Stimulated activated CD8-positive, alpha-beta memory T cell treated with anti-CD3 and anti-CD28 coated beads, Interleukin-7, amount 100 ng/mL, for 4 hours (primary cell): ENCODE measurements at places on chromosomes 5 and 9.

DNA sequence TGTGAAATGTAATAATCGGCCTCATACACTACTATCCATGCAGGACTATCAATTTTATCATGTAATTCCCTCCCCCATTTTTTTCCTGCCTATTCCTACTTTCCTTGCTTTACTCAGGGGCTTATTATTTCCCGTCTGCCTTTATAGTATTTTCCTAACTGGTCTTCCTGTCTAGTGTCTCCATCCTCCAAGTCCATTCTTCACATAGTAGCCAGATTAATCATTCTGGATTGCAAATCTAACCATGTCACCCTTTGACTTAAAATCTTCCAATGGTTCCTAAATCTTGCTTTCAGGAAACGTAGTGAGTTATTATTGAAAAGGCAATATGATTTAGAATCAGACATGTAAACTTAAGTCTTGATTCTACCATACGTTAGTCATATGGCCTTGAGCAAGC is 307.4 kb upstream of the HAPLN1 start:
- no peak for DNase-seq

DNA sequence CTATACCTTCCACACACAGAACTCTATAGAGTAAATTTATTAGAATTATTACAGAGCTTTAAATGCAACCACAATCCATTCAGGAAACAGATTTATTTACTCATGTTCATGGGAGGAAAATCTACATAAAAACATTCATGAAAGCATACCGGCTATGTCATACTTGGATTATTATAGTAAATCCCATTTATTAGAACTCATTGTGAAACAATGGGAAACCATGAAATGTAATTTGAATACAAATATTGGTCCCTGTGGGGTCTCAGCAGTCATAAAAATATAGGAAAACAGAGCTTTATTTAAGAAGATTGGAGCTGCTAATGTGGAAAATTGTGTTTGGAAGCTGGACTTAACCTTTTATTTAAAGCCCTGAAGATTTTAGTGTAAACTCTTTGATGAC is 80.7 kb downstream of the HAPLN1 start:
- DNase-seq: no peak

DNA sequence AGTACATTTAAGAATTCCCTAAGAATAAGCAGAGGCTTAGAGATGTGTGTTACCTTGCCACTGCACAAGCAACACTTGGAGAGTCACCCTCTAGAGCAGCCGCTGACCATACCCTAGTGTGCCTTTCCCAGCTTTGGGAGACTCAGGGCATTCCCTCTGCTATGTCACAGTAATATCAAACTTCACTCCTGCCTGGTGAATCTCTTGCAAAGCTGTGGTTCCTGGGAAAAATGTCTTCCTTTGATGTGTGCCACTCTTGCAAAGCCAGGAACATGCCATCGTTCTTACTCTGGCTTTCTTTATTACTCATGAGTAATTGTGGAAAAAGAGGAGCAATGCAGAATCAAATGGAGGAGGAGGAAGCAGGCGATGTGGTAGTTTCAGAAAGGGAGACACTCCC is 173.2 kb downstream of the CCDC192 start:
- no peak for DNase-seq

GRCh38 chr5:180627386-180628120 is 21.8 kb downstream of the FLT4 start:
- no peak for DNase-seq

DNA sequence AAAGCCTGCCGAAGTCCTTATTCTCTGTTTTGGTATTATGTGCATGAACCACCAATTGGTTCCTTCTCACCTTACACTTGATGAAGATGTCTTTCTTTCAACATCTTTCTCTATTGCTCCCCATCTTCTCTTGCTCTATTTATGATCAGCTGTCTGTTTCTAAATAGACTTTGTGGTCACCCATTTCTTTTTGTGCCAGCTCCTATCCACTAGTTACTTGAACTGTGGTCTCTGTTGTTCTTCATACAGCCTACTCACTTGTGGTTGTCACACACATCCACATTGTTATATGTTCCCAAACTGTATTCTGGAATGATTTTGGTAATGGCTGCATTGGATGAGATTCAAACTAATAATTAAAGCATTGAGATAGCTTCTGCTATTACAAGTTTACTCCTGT is 11.4 kb downstream of the VCAN start:
- DNase-seq: no peak

- DNase-seq: no peak
Observed at GRCh38 chr5:135034236-135034962, 371 bp upstream of the PITX1 start.

- no peak for DNase-seq
Observed at GRCh38 chr9:106994463-106994862, 131.5 kb downstream of the ZNF462 start.

- DNase-seq: no peak
Observed at GRCh38 chr5:172800088-172800551, 29.1 kb upstream of the DUSP1 start.

- DNase-seq: no peak
Observed at GRCh38 chr9:136345281-136346156, 18.0 kb downstream of the DNLZ start.

GRCh38 chr5:126265917-126266316 is 157.3 kb upstream of the GRAMD2B start:
- DNase-seq: no peak

DNA sequence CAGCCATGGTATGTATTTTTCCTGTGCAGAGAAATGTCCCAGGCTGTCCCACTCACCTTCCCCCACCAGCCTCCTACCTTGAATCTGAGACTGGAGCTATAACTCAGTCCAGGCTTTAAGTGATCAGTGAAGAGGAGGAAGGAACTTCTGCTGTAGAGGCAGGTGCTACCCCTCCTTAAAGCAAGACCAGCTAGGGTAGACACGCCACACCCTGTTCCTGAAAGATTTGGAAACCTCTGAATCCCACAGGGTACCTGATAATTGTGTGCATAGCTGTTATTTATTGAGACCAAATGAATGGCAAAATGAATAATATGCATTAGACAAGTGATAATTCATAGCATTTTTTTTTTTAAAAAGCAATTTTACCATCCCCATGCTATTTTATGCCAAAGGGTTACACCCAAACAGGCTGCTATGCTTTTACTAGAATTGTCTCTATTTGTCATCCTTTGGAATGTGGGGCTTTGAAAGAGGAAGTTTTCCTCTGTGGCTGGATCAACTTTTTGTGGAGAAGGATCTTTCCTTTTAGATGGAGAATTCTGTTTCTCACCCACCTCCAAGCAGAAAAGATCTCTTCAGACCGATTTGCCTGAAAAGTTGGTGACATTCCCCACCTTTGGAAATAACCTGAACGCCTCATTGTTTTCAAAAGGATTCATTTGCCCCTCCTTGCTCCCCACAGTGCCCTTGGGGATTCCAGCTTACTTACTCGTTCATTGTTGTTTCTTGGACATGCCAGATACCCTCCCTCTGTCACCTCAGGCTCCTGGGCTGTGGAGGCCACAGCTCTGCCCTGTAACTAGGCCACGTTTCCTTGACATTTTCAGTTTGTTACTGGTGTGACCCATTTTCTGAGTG is 248.7 kb downstream of the NR3C1 start:
- no peak for DNase-seq

GRCh38 chr9:121138973-121139372 is 62.7 kb downstream of the RAB14 start:
- DNase-seq: no peak
